Activated B cell treated with CpG ODN at 0.5 μM for 24 hours (primary cell): ENCODE measurements at places on chromosomes 4 and X. TPM values are rescaled to one million over a fixed set of nuclear protein-coding genes. Genes with fewer than 3 reads are reported as not detected.

The PPP1R3F gene
- 5.9 and 7.4 TPM in 2 replicates for total RNA-seq

The SPACA5B gene
- not detected in 2 replicates for total RNA-seq

The FMR1NB gene
- not detected in 2 replicates for total RNA-seq

The SMIM20 gene
- 16.6 and 18.7 TPM in 2 replicates for total RNA-seq

The FAT4 gene
- total RNA-seq, result not detected in 2 replicates

The MAGEA12 gene
- not detected in 2 replicates for total RNA-seq

GRCh38 chr4:82864336-82864979 is 26.5 kb downstream of the SEC31A start:
- DNase-seq, result no peak
- H3K36me3 ChIP-seq, result peaks cover 68% of the 10 kb centered on the region
- no peak overlapping the region for H3K4me3 ChIP-seq
- H3K27ac ChIP-seq, result no peak overlapping the region

- H3K36me3 ChIP-seq, result peaks cover 7% of the 10 kb centered on the region
- H3K4me3 ChIP-seq, result peak overlapping the region; percentile 91
- peaks cover 67% of the 10 kb centered on the region for H3K4me1 ChIP-seq
- peak overlapping the region; percentile 89 for H3K27ac ChIP-seq
- DNase-seq, result no peak
- no peaks in the 10 kb centered on the region for H3K27me3 ChIP-seq
Measured at GRCh38 chrX:13689741-13690211, 848 bp downstream of the RAB9A start.

DNA sequence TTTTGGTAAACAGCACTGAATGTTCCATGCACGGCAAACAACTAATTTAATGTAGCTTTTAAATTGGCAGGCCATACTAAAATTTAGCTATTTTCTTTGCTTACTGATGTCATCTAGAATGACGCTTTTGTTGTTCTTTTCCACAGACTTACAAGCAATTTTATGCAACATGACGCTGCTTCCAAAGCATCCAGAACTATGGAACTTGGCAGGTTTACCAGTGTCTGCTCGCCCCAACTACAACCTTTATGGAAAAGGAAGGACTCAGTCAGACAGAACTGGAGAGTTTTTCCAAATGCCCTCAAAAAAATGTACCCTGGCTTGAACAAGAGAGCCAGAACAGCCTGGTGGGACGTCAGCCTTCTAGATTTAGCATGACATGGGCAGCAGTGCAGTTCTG is 58.7 kb downstream of the ANOS1 start:
- no peaks in the 10 kb centered on the region for H3K4me1 ChIP-seq
- no peak for DNase-seq
- H3K4me3 ChIP-seq, result no peak overlapping the region
- no peaks in the 10 kb centered on the region for H3K27me3 ChIP-seq
- H3K27ac ChIP-seq, result no peak overlapping the region

- no peaks in the 10 kb centered on the region for H3K27me3 ChIP-seq
- H3K4me1 ChIP-seq, result no peaks in the 10 kb centered on the region
- H3K27ac ChIP-seq, result no peak overlapping the region
- no peak overlapping the region for H3K4me3 ChIP-seq
- DNase-seq, result no peak
Measured at GRCh38 chr4:186516287-186516686, 39.1 kb downstream of the MTNR1A start.

DNA sequence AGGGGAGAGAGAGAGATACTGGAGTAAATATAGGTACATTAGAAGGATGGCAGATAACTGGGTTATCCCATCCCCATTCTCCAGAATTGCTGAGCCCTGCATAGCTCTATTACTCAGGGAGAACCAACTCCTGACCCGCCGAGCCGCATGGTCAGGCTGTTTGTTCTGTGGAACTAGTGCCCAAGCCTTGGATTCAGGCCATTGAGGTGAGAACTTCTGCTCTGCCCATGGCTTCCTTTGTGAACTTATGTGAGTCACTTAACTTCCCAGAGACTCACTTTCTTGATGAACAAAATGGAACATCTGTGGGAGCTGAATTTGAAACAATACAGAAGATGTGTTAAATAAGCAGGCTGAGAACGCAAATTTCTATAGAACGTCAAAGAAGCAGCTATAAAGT is 54.2 kb downstream of the SPATA18 start:
- DNase-seq, result no peak
- H3K27ac ChIP-seq, result no peak overlapping the region
- no peak overlapping the region for H3K4me3 ChIP-seq
- H3K4me1 ChIP-seq, result no peaks in the 10 kb centered on the region
- H3K36me3 ChIP-seq, result no peaks in the 10 kb centered on the region
- H3K27me3 ChIP-seq, result no peaks in the 10 kb centered on the region

- no peak for DNase-seq
- no peaks in the 10 kb centered on the region for H3K4me1 ChIP-seq
- no peak overlapping the region for H3K27ac ChIP-seq
- no peak overlapping the region for H3K4me3 ChIP-seq
- H3K36me3 ChIP-seq, result peaks cover 2% of the 10 kb centered on the region
- H3K27me3 ChIP-seq, result peaks cover under 1% of the 10 kb centered on the region
Measured at GRCh38 chrX:418927-419729, 32.4 kb upstream of the PPP2R3B start.

DNA sequence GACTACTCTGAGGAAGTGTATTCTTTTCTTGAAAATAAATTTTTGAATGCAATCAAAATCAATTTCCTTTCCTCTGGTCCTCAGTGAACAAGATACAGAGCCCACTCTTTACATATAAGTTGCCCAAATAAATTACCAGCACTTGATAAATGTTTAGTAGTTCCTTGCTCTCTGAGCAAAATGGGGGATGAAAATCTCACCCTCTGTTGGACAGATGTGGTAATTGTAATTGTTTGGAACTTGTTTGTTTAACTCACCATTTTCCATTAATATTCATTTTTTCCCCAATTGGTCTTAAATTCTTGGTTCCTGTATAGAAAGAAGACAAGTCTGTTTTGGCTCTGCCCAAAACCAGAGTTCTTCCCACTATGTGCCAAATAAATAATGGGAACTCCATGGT is 146.3 kb downstream of the LDB2 start:
- H3K4me3 ChIP-seq, result no peak overlapping the region
- H3K36me3 ChIP-seq, result no peaks in the 10 kb centered on the region
- no peak overlapping the region for H3K27ac ChIP-seq

GRCh38 chr4:108920395-108921087 is 157.7 kb upstream of the ETNPPL start:
- H3K4me3 ChIP-seq, result no peak overlapping the region
- no peaks in the 10 kb centered on the region for H3K27me3 ChIP-seq
- H3K4me1 ChIP-seq, result no peaks in the 10 kb centered on the region
- H3K27ac ChIP-seq, result no peak overlapping the region
- no peaks in the 10 kb centered on the region for H3K36me3 ChIP-seq
- no peak for DNase-seq

GRCh38 chr4:121379276-121379675 is 1.5 kb downstream of the QRFPR start:
- no peak overlapping the region for H3K27ac ChIP-seq
- H3K4me3 ChIP-seq, result no peak overlapping the region
- H3K27me3 ChIP-seq, result peaks cover 38% of the 10 kb centered on the region
- H3K36me3 ChIP-seq, result no peaks in the 10 kb centered on the region
- H3K4me1 ChIP-seq, result peaks cover 2% of the 10 kb centered on the region

DNA sequence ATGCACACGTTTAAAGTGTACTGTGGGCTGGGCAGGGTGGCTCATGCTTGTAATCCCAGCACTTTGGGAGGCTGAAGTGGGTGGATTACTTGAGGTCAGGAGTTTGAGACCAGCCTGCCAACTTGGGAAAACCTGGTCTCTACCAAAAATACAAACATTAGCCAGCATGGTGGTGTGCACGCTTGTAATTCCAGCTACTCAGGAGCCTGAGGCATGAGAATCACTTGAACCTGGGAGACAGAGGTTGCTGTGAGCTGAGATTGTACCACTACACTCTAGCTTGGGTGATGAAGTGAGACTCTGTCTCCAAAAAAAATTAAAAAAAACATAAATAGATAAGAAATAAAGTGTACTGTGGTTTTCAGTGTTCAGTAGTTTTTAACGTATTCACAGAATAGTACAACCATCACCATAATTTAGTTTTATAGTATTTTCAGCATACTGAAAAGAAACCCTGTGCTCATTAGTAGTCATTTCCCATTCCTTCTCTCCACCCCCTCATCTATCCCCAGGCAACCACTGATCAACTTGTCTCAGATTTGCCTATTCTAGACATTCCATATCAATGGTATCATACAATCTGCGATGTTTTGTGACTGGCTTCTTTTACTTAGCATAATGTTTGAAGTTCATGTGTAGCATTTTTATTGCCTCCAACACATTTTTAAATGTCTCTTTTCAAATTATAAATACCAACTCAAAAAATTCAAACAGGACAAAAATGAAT is 19.1 kb downstream of the SLAIN2 start:
- no peak for DNase-seq
- no peak overlapping the region for H3K4me3 ChIP-seq
- no peak overlapping the region for H3K27ac ChIP-seq
- peaks cover 14% of the 10 kb centered on the region for H3K4me1 ChIP-seq
- H3K27me3 ChIP-seq, result no peaks in the 10 kb centered on the region

GRCh38 chr4:13527981-13528820 is 16.1 kb downstream of the NKX3-2 start:
- H3K36me3 ChIP-seq, result no peaks in the 10 kb centered on the region
- H3K4me3 ChIP-seq, result peak overlapping the region; percentile 62

- H3K36me3 ChIP-seq, result no peaks in the 10 kb centered on the region
- no peak overlapping the region for H3K27ac ChIP-seq
- H3K4me3 ChIP-seq, result no peak overlapping the region
- no peaks in the 10 kb centered on the region for H3K4me1 ChIP-seq
- no peaks in the 10 kb centered on the region for H3K27me3 ChIP-seq
- DNase-seq, result no peak
Measured at GRCh38 chr4:125849869-125850268, 535.1 kb downstream of the FAT4 start.

DNA sequence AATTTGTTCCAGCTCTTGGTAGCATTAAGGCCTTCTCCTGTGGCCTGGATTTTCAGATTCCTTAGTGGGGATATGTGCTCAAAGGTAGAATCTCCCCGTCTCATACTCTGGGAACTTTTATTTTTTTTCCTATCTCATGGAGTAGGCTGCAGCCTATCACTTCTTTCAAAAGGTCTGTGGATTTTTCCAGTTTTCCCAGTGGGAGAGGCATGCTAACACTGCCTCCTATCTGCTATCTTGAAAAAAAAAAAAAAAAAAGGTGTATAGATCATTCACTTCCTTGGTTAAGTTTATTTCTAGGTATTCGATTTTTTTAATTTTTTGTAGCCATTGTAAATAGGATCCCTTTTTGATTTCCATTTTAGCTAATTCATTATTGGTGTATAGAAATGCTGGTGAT is 67.1 kb downstream of the IL15 start:
- peaks cover 27% of the 10 kb centered on the region for H3K4me1 ChIP-seq
- H3K27ac ChIP-seq, result no peak overlapping the region
- no peak for DNase-seq

- no peaks in the 10 kb centered on the region for H3K27me3 ChIP-seq
- no peak for DNase-seq
- no peak overlapping the region for H3K4me3 ChIP-seq
- no peaks in the 10 kb centered on the region for H3K4me1 ChIP-seq
- no peaks in the 10 kb centered on the region for H3K36me3 ChIP-seq
Measured at GRCh38 chr4:79759793-79760192, 313.2 kb downstream of the ANTXR2 start.

DNA sequence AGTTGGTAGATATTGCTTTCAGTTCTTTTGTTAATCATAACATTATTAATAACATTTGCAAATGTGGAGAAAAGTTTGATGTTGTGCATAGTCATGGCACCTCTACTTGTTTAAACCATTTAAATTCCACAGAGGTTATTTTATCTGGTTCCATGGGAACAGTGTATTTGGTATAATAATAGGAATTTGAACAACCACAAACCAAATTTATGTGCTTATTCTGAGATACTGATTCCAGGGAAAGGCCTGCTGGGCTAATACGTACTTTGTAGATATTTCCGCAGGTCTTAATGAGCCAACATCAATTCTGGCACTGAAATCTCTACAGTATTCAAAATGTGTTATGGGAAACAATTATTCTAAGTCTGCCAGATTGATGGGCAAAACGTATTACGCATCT is 319.0 kb downstream of the DKK2 start:
- H3K4me1 ChIP-seq, result no peaks in the 10 kb centered on the region
- H3K36me3 ChIP-seq, result no peaks in the 10 kb centered on the region
- no peak for DNase-seq
- no peak overlapping the region for H3K27ac ChIP-seq
- H3K4me3 ChIP-seq, result no peak overlapping the region

DNA sequence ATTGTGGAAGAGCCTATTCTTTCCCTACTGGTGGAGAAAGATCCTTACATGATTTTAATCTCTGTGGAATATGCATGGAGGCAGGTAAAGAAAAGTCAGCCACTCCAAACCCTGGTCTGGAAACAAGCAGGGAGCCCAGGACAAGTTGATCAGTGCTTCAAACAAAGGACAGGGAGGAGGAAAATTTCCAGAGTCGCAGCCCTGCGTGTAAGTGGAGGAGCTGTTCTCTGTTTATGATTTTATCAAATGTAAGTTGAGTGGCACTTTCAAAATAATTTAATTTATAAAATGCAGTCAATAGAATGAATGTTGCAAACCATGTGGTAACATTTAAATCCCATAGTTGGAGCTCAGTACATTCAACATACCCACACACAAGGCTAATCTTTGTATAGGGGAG is 57.0 kb downstream of the SLC34A2 start:
- DNase-seq, result no peak
- no peaks in the 10 kb centered on the region for H3K27me3 ChIP-seq
- peaks cover 8% of the 10 kb centered on the region for H3K36me3 ChIP-seq
- H3K4me1 ChIP-seq, result no peaks in the 10 kb centered on the region

DNA sequence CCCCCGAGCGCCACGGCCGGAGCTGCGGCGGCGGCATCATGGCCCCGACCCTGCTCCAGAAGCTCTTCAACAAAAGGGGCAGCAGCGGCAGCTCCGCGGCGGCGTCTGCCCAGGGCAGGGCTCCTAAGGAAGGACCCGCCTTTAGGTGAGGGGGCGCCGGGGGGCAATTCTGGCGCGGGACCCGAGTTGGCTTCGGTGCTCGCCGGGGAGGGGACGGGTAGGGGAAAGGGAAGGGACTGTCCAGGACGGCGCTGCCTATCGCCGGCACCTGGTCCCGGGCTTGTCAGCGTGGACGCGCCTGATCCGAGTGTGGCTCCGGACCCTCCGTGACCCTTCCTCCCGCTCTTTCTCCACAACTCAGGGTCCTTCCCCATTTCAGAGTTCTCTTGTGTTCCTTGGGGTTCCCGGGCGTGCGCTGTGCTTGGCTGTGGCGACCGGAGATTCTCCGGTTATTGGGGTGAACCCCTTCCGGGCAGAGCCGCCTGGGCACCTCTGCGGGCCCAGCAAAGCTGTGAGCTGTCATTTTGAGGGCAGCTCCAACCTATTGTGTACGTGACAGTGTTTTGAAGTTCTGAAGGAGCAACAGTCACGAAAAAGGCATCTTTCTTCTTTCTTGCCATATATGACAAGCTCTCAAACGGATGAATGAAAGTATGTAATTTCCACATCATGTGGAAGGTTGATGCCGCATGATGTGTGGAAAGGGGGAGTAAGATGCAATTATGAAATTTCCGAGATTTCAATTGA is 522 bp downstream of the FNIP2 start:
- peak; percentile 24 for DNase-seq
- no peak overlapping the region for H3K27ac ChIP-seq
- H3K4me3 ChIP-seq, result peak overlapping the region; percentile 84
- no peaks in the 10 kb centered on the region for H3K36me3 ChIP-seq
- peaks cover 8% of the 10 kb centered on the region for H3K4me1 ChIP-seq
